ENCODE measurements at places on chromosomes 2 and 18.

- DNase-seq: no peak
These were observed 75.9 kb downstream of the ITGB1BP1 start for GRCh38 chr2:9347411-9347881.

GRCh38 chr2:149050188-149050587 is 11.7 kb downstream of the LYPD6B start:
- DNase-seq: no peak

DNA sequence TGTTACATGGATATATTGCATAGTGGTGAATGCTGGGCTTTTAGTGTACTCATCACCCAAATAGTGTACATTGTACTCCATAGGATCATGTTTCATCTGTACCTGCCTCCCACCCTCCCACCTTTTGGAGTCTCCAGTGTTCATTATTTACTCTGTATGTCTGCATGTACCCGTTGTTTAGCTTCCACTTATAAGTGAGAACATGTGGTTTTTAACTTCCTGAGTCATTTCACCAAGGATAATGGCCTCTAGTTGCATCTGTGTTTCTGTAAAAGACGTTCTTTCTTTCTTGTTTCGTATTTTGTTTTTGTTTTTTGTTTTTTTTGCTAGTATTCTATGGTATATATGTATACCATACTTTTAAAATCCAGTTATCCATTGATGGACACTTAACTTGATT is 107.5 kb downstream of the MSTN start:
- no peak for DNase-seq

DNA sequence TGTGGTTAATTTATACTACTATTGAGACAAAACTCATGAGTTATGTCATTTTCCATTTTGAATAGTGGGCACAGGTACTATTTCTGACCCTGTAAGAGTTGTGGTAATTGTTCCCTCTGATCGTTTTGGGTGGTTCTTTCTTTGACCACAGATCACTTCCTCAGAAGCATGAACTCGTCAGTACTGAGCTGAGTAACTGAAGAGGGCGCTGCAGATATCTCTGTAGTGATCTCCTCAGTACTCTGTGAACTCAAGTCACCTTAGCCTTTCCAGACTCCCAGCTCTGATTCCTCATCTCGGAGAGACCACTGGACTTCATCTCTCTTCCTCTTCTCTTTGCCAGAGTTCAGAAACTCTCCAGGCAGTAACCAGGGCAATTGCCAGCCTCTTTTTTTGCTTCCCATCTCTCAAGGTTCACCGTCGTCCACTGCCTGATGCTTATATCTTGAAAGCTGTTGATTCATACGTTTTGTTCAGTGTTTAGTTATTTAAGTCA is 9.4 kb upstream of the IL1RL1 start:
- DNase-seq: no peak

GRCh38 chr2:236671896-236672562 is 102.4 kb downstream of the ACKR3 start:
- no peak for DNase-seq

DNA sequence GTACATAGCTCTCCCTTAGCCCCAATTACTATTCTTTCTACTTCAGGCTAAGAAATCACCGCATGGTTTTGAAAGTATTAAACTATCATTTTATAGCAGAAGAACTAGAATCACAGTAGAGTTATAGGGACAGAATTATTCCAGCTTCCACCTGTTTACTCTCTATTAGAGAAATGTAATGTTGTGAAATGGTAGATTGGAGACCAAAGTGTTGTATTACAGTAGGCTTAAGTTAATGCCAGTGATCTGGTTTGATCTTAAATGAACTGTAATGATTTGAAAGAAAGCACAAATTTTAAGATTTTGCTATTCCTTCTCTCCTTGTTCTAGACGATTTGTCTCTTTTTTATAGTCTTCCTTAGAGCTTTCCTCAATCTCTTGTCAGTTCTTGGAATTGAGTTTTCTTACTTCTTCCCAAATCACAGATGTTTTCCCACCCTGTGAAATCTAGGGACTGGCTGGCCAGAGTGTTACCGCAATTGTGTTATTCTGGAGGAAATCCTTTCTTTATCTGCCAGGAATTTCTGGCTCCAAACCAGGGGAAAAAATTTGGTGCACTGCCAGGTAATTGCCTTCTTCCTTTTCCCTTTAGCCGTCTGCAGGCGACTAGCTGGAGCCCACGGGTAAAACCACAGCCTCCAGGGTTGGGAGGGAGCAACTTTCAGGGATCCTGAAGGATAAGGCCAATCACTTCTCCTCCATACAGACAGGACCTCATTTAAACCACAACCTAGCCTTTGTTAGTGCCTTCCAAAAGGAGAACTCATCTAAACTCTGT is 51.7 kb downstream of the NOP58 start:
- peak; percentile 10 for DNase-seq

GRCh38 chr2:136527560-136527959 is 237.8 kb upstream of the THSD7B start:
- no peak for DNase-seq

DNA sequence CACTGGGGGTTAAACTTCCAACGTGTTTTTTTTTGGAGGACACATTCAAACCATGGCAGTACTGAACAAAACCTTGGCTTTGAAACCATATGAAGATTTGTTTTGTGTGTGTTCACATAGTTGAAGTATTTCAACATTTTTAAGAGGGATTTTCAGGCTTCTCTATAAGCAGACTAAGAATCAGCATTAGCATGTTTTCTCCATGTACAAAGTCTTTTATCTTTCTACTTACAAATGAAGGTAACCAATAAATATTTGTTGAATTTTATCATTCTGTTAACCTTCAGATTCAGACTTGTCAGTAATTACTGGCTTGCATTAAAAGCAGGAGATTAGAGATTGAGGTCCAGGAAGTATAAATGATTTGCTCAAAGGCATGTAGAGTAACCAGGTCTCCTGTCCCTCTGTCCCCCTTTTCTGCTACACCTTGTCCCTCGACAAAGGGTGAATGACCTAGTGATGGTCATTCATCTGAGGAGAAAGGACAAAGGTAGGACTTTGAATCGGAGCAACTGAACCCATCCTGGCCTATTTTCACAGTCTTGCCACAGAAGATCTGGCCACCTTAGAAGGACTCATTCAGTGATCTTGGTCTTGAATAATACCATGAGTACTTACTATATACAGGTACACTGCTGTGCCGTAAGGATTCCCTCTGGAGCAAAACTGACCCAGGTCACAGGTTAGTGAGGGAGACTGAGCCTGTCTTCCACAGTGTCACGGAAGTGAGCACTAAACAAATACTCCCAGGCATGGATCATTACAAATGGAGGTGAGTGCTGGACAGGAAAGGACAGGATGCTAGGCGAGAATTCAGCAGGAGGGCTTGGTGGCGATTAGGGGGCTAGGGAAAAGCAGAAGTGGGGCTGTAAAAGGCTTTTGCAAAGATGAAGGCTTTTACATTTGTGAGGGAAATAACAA is 2.2 kb upstream of the MYCN start:
- DNase-seq: no peak
